ENCODE measurements at places on chromosomes 4 and X. TPM values are rescaled to one million over a fixed set of nuclear protein-coding genes. Genes with fewer than 3 reads are reported as not detected.

DNA sequence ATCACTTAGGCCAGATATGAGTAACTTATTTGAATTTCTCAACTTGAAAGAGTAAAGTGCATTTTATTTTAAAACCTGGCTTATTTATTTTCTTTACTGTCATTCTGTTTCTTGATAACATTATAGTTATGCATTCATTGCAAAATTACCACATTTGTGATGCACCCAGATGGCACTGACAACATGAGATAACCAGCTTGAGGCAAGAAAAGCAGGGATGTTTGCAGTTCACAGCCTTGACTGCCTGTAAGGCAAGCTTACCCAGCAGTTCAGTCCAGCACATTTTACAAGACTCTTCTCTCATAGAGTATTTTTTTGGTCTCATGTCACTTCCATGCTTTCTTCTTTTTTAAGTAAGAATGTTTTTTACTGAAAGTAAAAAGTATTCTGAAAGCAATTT lies 25.3 kb upstream of the EPGN start:
- no peak for DNase-seq

DNA sequence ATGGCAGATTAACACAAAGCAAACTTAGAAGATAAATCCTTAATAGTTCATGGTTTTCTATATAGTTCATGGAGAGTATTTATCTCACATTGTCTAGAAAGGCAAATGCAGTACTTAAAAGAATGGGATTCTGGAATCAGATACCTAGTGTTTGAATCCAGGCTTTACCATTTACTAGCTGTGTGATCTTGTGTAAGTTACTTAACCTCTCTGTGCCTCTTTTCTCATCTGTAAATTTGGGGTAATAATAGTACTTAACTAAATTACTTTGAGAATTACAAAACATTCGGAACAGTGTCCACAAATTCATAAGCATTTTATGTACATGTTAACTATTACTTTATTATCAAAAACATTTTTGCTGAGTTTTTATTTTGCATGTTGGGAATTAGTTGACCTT lies 15.8 kb downstream of the MAGEB1 start:
- DNase-seq = no peak

GRCh38 chr4:64518600-64518999 lies 109.3 kb upstream of the TECRL start:
- no peak for DNase-seq

DNA sequence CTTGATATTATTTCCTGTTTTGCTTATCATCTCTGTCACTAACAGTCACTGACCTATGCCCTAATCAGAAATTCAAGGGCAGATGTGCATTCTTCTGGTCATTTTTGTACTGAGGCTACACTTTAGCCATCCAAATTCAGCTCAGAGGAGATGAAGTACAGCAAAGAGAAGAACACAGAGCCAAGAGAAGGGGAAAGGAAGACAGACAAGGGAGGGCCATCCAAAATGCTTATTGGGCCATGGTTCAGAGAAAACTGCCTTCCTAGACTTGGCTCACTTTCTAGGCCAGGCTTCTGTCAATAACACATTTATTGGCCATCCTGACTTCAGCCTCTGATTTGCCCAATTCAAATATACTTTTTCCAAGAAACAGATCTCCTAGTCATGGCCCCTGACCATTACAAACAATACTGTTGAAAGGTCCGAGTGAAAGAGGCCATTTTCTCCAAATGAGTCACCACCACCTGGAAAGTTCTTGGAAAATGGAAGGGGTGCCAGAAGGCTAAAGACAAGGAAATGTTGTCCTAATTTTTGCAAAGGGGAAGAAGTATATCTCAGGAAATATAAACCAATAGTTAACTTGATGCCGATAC lies 56.4 kb downstream of the DCX start:
- no peak for DNase-seq

DNA sequence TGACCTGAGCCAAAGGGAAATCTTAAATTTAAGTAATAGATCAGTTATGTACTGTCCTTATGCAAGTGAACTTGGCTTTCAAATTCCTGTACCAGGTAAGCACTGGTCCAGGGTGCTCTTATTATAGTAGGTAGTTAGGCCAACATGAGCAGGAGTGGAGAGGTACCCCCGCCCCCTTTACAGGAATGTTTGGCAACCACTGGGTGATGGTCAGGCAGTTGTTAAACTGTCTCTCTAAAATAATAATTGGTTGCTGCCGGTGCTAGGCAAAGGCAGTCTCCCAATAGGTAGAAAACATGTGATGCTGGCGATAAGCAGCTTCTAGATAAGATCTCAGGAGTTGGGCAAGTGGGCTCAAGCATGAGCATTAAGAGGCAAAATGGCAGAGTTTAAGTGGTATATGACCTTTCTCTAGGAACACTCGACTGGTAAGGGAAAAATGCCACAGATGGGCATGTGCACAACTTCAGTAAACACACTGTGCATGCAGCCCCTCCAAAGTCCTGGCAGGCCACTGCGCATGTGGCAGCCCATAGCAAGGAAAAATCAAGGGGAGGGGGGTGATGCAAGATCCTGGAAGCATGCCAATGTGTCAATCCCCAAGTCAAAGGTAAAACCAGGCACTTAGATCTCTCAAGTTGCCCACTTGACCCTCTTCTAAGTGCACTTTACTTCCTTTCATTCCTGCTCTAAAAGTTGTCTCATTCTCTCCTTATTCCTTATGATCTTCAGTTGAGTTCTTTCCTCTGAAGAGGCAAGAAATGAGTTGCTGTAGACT lies 1239.7 kb downstream of the C4orf33 start:
- no peak for DNase-seq

GRCh38 chr4:110020139-110020538 lies 107.5 kb downstream of the EGF start:
- no peak for DNase-seq

DNA sequence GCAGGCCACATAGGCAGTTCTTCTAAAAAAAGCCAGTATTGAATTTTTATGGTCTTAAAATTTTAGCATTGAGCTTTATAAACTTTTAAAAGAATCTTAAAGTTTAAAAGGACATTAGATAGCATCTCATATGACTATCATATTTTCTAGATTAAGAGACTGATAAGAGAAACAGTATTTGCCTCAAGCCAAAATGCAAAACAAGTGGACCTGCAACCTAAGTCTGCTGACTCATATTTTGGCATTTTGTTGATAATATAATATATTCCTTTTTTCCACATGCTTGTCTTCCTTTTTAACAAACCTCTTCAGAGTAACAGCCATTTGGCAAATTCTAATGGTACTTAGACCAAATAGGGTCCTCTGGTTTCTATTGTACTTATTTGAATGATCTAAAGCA lies 328.5 kb upstream of the GALNTL6 start:
- DNase-seq = no peak

- peak; percentile 87 for DNase-seq
These were observed 10.7 kb downstream of the MED12 start for GRCh38 chrX:71128915-71129765.

DNA sequence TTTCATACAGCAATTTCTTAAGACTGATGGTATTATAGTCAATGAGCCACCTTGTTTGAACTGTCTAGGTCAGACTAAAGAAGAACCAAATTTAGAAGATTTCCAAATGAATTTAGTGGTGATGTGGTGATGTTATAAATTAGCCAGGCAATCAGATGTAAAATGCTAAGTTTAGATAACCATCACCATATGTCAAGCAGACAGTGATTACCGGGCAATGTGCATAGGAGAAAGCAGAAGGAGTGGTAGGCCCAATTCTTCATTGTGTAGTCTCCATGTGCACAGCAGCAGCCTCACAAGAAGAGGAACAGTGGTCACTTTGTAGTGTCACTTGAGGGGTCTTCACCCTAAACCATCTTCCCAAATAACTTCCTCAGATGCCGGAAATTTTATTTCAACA lies 198.8 kb downstream of the ANTXR2 start:
- DNase-seq = no peak

GRCh38 chr4:168883513-168883912 lies 126.5 kb downstream of the CBR4 start:
- DNase-seq = no peak

DNA sequence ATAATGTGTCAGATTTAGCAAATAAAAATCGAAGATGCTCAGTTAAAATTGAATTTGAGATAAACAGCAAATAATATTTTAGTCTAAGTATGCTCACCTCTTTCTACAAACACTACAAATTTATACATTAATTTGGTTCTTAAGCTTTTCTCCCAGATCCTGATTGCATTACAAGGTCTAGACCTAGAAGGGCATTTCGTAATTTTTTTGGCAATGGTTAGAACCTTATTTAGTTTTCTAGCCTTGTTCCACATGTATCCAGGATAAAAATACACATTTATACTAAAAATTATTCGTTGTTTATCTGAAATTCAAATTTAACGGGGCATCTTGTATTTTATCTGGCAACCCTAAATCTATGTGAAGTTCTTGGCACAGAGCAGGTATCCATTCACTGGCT lies 2.5 kb upstream of the CDKL5 start:
- DNase-seq = no peak

- peak; percentile 24 for DNase-seq
These were observed 56.3 kb downstream of the PTCHD1 start for GRCh38 chrX:23390979-23391378.

DNA sequence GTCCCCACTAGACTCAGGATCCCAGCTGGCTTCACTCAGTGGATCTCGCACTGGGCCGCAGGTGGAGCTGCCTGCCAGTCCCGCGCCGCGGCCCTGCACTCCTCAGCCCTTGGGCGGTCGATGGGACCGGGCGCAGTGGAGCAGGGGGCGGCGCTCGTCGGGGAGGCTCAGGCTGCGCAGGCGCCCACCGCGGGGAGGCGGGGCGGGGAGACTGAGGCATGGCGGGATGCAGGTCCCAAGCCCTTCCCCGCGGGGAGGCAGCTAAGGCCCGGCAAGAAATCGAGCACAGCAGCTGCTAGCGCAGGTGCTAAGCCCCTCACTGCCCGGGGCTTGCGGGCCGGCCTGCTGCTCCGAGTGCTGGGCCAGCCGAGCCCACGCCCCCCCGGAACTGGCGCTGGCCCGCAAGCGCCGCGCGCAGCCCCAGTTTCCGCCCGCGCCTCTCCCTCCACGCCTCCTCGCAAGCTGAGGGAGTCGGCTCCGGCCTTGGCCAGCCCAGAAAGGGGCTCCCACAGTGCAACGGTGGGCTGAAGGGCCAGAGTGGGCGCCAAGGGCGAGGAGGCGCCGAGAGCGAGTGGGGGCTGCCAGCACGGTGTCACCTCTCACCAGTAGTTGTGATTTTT lies 1038.0 kb downstream of the PCDH19 start:
- no peak for DNase-seq

DNA sequence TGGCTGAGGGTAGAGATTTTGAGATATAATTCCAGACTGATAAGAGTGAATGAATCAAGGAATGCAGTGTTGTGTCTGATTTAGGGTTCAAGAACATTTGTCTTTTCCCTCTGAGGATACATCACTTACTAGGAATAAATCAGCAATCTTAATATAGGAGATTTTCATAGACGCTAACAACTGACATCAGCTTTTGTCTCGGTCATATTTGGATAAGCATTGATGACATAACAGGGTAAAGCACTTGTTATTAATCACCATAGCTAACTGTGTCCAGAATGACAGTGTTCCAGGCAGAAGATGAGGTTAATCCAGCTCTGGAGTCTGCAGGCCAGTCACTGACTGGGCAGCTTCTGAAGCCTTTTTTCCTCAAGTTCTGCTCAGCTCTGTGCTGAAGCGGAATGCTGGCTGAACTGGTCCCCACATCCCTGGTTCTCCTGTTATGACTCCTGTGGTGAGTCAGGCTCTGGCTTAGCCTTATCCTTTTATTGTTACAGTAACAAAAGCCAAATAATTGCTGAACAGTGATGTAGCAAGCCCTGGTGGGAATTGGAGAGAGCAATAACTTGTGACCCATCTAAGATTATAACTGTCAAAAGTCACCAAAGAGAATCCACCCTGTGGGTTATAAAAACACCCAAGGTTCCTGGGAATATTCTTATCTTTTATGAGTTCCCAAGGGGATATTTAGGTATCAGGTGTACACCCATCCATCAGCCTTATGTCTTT lies 41.8 kb downstream of the FNIP2 start:
- no peak for DNase-seq

DNA sequence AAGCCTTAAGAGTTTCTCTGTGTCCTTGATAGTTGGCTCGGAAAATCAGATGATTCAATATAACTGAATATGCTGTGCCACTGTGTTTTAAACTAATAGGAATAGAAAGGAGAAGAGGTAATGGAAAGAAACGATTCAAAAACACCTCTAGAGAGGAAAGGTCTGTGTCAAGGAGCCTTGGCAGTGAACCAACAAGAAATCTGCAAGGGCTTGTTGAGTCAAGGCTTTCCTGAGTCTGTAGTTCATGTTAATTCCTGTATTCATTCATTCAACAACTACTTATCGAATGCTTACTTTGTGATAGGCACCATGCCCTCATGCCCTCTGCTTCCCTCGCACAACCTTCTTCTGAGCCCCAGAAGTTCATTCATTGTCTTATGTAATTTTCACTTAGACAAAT lies 336.0 kb downstream of the PDHA2 start:
- DNase-seq = no peak

DNA sequence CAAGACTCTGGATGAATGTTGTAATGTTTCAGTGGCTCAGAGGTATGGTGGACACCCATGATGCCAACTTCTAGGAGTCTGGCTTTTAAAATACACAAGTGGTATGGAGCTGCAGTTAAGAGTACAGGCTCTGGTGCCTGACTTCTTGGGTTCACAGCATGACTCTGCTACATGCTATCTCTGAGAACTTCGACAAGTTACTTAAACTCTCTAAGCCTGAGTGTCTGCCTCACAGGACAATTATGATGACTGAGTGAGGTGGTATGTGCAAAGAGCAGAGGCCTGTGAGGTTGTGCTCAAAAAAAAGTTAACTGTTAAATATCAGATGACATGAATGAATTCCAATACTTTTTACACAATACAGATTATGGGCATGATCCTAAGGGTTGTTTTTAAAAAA lies 90.9 kb upstream of the SRD5A3 start:
- DNase-seq = no peak

GRCh38 chr4:68288393-68288740 lies 42.9 kb upstream of the TMPRSS11B start:
- DNase-seq = no peak

Gene TDO2
- total RNA-seq = 0.13 TPM

Gene FGG
- not detected for total RNA-seq

Gene OPRPN
- total RNA-seq = not detected

Gene SPANXA1
- not detected for total RNA-seq

Gene ZNF827
- 28.3 TPM for total RNA-seq

Gene SPOCK3
- total RNA-seq = not detected

Gene MAPK10
- 3.0 TPM for total RNA-seq

Gene EDA
- total RNA-seq = 5.9 TPM

Gene MAML3
- total RNA-seq = 4.1 TPM

Data from cardiac septum (tissue), 1 donor.